ENCODE measurements at places on chromosomes 12 and 14.

DNA sequence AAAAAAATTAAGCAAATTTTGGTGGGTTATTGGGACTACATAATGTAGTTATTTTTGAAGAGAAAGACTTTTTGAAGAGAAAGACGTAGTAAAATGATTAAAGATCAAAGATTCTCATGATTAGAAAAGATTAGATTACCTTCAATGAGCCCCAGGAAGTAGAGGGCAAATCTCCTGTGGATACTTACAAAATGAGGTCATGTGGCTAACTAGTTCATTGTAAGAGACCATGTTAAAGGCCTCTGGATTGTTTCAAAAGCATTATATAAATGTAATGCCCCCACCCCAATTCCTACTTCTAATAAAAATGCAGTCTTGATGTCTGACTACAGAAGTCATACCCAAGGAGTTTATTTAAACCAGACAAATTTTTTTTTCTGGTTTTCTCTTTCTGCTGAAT is 93.3 kb downstream of the ERGIC2 start:
- no peak for DNase-seq

DNA sequence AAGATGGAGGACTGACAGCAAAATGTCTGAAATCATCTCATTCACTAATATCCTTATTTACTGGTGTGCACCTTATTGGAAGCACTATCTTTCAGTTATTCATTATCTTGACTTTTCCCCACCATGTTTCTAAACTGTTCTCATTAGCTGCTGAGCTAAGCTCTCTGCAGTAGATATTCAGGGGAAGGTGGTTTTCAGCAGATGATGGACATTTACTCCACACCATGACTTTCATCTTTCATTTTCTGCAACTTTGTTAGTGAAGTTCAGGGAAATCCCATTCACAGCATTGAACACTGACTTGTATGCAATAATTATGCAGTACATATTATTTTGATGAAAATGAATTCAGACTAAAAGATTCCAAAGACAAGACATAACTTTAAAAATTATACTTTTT is 373.6 kb upstream of the FLRT2 start:
- no peak for DNase-seq

GRCh38 chr12:93740751-93741150 is 63.6 kb downstream of the CRADD start:
- DNase-seq: no peak

- DNase-seq: no peak
Observed at GRCh38 chr14:62123961-62124360, 361.7 kb downstream of the SNAPC1 start.

DNA sequence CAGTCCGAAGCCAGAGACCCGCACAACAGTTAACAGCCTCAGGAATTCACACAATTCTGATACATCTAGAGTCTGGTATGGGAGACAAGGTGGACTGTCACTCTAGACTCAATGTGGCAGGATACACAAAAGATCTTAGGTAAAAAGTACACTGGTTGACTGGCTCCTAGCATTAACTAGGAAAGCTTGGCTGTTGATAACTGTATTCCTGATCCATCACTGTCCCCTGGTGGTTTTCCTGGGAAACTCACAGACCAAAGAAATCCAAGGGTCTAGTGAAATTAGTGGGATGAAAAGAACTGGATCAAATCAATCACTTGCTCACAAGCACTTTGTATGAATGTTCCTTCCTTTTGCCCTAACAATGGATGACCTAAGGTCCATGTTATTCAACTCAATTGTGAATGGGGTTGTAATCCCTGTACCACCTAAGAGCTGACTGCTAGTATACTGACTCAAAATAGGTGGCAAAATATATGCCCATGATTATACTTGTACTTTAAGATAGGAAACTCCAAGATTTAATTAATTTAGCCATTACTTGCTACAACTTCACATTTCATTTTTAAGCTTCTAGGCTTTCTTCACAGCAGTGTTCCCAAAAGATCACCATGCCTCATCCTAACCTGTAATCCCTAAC is 14.0 kb downstream of the NPC2 start:
- no peak for DNase-seq

DNA sequence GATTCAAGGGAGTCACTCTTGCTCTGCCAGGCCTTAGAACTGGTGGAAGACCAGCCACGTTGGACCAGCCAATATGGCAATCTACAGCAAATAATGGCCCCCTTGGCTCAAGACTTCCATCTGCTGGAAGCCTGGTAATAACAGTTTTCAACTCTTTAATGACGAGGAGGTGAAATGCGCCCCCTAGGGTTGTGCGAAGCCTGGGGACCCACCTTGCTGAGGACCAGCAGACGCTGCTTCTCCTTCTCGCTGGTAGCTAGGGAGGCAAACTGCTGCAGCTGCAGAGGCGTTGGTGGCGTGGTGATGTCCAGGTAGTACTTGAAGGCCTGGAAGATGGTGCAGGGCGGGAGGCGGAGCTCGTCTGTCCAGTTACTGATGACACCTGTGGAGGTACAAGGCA is 41.5 kb upstream of the FBXO21 start:
- DNase-seq: no peak

- DNase-seq: peak; percentile 48
Observed at GRCh38 chr12:65685514-65685913, 138.8 kb upstream of the HMGA2 start.

DNA sequence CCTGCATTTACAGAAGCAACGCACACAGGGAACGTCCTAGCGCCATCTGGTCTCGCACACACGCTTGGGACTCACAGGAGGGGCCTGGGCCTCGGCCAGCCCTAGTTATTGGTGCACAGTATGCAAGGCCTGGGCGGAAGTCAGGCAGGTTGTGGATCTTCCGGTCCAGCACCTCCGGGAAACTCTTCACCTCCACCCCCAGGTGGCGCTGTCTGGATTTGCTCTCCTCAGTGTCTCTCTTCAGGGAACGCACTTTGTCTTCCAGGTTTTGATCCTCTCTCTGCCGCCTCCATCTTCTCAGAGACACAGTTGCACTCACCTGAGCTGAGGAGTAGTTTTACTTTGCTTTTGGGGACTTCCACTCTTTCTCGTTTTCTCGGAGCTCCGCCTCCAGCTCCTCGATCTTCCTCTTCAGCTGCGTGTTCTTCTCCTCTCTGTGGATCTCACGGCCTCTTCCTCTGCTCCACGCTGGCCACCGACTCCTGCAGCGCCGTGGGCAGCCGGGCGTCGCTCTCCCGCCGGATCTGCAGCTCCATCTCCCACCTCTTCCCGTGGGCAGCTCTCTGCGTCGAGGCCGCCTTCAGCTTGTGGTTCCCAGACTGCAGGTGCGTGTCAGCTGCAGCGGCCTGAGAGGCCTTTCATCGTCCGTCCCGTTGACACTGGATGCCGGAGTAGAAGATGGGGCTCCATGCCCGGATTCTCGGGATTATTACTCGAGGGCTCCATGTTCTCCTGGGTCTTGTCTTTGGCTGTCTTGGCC is 933.8 kb downstream of the TMEM121 start:
- no peak for DNase-seq

DNA sequence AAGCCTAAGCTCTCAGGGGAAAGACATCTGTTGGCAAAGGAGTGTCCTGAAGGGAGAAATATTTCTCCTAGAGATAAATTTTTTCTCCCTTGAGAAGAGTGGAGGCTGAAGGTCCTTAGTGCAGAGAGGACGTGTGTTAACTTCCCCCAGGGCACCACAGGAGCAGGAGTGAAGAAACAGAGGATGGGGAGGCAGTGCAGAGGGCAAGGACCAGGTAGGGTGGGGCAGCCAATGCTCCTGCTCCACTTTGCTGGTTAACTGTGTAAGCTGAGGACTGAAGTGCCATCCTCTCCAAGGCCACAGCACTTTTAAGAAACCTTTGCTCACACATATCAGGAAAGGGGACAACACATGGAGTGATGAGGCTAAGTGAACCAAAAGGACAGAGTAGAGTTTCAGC is 4.0 kb downstream of the L3HYPDH start:
- DNase-seq: no peak

DNA sequence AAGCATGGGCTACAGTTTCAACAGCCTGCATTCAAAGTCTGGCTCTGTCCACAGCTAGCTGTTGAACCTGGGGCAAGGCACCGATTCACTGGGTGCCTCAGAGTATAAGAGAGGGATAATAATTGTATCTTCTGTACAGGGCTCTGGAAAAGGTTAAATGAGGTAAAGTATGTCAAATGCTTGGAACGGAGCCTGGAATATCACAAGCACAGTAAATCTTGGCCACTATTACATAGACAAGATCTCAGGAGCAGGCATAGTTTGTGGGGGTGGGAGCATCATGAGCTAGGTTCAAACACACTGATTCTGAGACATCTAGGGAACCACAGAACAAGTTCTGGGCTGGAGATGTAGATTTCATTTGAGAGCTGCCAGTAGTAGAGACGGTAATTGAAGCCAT is 203.7 kb upstream of the NUDT4 start:
- no peak for DNase-seq

DNA sequence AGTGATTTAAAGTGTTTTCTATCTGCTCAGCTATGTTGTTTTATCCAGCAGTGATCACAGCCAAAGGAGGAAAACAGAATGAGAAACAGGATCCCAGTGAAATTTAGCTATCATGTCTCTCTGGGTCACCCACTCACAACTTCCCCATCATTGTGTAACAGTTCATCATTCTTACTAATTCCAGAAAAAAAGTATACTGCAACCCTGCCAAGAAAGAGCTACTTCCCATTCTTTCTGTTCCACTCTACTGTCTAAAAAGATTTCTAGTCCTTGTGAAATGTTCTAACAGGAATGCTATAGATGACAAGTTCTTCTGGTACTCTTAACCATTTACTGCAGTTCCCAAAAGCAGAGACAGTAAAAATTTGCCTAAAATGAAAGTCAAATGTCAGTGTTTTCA is 39.2 kb upstream of the CD163 start:
- DNase-seq: no peak

DNA sequence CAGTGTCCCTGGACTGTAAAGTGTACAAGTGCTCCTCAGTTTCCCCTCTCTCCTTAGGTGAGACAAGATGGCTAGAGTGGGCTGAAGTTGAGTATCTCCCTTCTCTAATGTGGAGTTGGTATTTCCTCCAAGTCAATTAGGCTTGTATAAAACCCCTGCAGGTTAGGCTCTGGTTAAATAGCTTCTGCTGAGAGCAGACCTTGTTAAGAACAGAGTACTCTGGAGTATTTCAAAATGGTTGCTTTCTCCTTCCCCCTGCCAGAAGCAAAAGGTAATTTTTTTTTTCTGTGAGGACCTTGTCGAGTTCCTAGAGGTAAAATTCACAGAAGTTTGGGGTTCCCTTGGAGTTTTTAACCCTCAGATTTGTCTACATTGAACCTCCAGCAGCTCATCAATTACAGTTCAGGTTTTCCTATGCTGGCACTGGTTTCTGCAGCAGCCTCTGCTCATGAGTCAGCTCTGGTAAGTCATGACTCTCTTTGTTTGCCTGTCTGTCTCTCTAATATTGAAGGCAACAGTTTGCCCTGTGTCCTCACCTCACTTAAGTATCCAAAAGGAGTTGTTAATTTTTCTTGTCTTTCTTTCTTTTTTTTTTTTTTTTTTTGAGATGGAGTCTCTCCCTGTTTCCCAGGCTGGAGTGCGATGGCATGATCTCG is 27.8 kb upstream of the GLIPR1 start:
- DNase-seq: peak; percentile 60

- no peak for DNase-seq
Observed at GRCh38 chr12:15152456-15152855, 68.8 kb downstream of the RERG start.

DNA sequence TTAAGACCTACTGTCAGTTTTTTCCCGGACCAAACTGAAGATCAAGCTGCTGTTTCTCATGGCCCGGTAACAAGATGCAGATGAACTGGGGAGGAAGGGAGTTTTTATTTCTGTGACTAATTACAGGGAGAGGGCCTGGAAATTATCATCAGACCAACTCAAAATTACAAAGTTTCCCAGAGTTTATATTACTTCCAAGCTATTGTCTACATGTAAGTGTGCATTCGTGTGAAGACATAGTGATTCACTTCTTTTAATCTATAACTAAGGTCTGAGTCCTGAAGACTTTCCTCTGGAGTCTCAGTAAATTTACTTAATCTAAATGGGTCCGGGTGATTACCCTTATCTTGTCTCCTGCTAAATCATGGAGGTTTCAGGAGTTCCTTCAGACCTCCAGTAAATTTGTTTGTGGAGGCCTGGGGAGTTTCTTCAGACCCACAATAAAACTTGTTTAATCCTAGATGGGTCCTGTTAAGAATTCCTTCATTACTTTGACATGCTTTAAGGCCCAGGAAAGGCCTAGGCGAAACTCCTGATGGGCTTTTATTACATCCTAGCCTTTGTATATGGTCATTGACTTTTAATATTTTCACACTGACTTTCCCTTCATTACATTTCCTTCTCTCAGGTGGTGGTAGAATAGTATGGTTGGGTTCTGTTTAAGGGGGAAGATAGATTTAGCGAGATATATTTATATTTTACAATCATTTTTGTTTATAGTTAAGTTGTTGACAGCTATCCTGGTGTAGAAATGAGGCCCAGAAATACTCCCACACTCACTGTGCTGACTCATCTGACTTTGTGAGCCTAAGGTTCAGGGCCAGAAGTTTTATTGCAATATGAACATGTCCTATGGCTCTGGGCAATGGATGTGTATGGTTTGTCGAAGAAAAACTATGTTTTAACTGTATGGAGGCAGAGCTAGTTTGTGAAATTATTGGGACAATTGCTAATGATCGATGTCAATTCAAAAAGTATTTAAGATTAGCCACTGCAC is 627.0 kb upstream of the FBXO33 start:
- no peak for DNase-seq

DNA sequence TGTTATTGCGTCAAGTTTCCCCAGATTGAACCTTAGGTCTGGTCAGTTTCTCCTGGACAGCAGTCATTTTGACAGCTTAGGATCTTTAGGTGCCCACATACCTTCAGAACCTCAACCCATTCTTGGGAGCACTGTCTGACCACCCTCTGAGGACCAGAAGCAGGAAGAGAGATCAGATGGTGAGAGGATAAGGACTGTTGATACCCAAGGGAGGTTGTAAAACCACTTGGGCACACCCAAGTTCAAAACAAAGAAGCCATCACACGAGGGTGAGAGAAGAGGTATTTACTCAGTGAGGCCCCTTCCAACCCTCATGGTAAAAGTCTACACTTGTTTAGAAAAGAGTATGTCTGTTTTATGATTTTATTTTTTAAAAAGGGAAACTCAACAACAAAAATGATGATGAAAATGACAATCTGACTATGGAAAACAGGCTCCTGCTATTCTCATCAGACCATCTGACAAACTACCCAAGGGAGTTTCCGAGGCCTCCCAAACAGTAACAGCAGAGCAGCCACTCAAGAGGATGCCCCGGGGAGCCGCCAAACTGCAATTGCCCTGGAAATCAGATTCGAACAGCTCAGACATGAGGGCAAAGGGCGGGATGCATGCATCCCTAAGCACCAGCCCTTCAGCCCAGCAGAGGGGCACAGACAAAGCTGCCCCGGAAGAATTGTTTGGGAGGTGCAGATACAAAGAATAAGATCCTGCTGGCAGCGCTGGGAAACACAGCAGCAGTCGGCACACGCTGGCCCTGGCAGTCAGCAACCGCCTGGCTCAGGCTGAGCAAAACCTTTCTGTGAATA is 162.6 kb upstream of the PLEKHG7 start:
- DNase-seq: no peak

Data from mammary epithelial cell (primary cell).